Uterus (tissue), 4 donors: ENCODE measurements at places on chromosomes 2 and 18. TPM values are rescaled to one million over a fixed set of nuclear protein-coding genes. Genes with fewer than 3 reads are reported as not detected.

GRCh38 chr2:145771525-145771924 is 1251.6 kb upstream of the ZEB2 start:
- DNase-seq = no peak

GRCh38 chr2:207883002-207883780 is 113.5 kb upstream of the FZD5 start:
- no peak for DNase-seq

B4GALT6 gene
- total RNA-seq = 5.8 TPM

DNA sequence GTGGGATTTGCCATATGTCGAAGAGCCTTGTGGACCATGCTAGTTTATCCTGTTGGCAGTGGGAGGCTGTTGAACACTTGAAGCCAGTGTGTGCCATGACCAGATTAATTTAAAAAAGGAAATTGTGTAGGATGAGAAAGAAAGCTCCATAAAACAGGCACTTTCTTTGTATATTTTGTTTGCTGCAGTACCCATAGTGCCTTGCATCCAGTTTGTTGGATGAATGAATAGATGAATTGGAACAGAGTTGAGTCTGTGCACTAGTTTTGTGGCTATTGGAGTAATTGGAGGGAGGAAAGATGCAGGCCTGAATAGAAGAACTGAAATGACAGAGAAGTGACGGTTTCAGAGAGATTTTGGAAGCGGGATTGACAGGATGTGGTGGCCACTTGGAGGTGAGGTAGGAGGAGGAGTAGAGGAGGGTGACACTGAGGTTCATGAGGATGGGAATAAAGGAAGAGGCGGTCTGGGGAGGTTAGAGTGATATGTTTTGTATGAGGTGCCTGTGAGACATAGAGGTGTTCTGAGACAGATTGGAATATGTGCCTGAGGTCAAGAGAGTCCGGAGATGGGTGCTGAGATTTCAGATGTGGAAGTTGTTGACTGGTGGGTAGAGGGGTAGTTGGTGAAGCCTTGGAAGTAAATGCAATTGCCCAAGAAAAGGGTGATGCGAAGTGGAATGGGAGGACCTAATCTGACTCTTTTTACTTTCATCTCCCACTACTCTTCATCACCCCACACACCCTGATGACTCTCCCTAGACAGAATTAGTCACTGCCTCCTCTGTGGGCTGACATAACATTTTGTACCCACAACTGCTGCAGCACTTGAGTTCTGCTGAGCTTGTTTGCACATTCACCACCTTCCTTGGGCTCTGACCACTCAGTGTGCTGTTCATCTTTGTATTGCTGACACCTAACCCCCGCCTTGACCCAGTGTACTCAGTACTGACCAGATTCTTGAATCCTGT is 5.1 kb downstream of the DGUOK start:
- no peak for DNase-seq

DNA sequence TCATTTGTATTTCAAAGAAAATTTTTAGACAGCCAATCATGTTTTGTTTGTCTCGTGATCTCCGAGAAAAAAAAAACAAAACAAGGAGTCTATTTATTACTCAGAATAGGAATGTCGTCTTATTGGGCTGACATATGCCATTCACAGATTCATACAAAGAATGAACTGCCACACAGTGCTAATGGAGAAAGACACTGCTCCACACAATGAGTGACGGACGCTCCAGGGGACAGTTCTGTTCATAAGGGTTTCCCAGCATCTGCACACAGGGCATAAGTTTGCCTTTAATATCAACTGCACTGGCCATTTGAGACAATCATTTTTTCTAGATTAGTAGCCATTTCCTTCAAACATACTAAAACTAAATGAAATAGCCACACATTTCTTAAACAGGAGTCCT is 3.4 kb downstream of the SERTAD2 start:
- no peak for DNase-seq

DNA sequence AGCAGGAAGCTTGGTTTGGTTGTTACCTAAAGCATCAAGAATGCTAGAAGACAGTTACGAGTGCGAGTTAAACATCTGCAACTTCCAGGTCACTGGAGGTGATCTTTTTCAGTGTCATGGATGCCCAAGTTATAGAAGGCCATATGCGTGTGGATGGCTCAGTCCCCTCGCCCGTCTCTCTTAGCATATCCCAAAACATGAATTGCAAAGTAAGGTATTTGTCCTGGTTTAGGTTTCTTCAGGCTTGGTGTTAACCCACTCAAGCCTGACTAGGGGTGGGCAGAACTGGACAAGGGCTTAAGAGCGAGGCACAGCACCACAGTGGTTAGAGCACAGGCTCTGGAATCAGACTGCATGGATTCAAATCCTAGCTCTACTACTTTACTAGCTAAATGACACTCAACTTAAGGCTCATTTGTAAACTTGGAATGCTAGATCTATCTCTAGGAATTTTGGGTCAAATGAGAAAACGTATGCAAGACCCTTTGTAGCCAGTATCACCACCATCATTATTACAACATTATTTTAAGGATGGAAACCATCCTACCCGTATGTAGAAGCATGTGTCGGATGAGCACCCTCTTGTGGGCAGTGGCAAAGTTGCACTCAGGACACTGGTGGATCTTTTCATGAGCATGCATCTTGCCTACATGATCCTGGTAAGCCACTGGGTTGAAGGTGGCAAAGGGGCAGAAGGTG is 11.2 kb downstream of the ZNF142 start:
- DNase-seq = no peak

DNA sequence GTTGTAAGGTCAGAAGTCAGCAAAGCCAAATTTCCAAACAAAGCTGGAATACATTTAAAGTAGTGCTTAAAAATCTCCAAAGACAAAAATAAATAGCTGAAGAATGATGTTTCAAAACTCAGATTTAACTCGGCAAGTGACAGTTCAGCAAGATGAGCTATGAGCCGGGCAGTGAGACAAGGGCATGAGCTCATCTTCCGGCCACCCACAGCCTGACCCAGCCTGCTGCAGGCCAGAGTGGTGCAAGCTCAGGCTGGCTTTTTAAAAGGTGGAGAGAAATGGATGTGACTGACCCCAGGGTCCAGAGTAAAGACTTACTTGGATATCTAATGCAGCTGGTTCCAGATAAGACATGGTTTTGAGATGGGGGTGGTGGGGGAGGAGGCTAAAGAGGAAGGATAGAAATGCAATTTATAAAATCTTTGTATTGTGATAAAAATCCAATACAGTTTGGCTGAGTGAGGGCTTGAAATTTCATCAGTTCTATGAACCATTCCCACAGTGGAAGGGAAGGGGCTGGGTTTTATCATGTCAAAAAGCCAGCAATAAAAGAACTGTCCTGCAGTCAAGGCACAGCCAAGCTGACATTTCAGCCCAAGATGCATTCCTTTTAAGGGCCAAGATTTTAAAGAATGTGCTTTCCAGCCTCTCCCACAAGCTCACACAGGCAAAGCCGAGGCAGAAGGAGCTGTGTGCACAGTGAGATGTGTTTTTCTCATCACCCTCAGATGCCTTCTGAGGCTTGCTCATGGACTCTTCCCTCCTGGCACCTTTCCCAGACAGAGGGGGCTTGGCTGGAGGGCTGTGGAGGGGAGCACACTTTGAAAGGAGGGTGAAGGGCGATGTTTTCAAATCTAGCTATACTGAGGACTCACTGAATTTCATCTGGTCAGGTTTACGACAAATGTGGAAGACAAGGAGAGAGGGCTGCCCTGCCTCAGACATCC is 97.9 kb upstream of the KLHL29 start:
- peak; percentile 75 for DNase-seq

GPR55 gene
- total RNA-seq = not detected

PLCD4 gene
- 1.2 TPM for total RNA-seq
